ENCODE measurements at places on chromosomes 7 and 10.

- DNase-seq = no peak
Observed at GRCh38 chr7:135597926-135598305, 40.2 kb downstream of the NUP205 start.

GRCh38 chr10:124717911-124718741, 26.1 kb downstream of the FAM53B start:
- peak; percentile 97 for DNase-seq

- DNase-seq = peak; percentile 21
Observed at GRCh38 chr7:117796889-117797288, 76.4 kb downstream of the CTTNBP2 start.

DNA sequence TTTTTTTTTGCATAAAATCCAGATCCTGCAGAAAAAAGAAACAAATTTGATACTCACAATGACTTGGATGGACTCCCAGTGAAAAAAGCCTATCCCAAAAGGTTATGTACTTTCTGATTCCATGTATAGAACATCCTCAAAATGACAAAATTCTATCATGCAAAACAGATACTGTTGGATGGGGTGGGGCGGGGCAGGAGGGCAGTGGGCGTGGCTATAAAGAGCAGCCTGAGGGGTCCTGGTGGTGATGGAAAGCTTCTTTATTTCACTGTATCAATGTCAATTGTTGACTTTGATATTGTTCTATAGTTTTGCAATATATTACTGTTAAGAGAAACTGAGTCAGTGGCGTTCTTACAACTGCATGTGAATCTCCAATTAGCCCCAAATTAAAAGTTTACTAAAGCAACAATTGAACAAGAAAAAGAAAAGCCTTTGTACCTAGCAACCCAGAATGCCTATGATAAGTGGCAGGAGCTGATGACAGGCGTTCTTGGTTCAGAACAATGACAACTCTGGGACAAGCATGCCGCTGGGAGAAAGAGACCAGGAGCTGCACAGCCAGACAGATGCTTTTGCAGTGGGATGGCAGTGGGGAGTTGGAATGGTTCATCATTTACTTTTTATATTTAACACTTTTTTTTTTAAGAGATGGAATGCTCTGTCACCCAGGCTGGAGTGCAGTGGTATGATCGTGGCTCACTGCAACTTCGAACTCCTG, 101.9 kb downstream of the LHPP start:
- DNase-seq = no peak

DNA sequence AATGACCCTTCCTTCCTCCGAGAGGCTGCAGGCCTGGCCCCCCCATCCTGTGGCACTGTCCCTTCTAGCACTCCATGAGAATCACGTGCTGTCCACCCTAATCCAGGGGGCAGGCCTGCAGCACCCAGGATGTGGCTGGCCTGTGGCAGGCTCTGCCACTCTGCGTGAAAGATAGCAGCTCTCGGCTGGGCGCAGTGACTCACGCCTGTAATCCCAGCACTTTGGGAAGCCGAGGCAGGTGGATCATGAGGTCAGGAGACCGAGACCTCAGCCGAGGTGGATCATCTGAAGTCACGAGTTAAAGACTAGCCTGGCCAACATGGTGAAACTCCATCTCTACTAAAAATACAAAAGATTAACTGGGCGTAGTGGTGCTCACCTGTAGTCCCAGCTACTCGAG, 18.9 kb upstream of the LFNG start:
- no peak for DNase-seq

- DNase-seq = no peak
Observed at GRCh38 chr10:125762692-125763648, 12.7 kb downstream of the MMP21 start.

- DNase-seq = no peak
Observed at GRCh38 chr7:25305831-25306230, 77.5 kb upstream of the NPVF start.

GRCh38 chr10:7233259-7233991, 177.4 kb downstream of the SFMBT2 start:
- peak; percentile 58 for DNase-seq

Data from hematopoietic multipotent progenitor cell treated with erythropoietin and hydrocortisone succinate and interleukin-3 and kit ligand, for 6 days (in vitro differentiated cells).